Astrocyte (in vitro differentiated cells and primary cell): ENCODE measurements at places on chromosomes 2 and 18. TPM values are rescaled to one million over a fixed set of nuclear protein-coding genes. Genes with fewer than 3 reads are reported as not detected.

DNA sequence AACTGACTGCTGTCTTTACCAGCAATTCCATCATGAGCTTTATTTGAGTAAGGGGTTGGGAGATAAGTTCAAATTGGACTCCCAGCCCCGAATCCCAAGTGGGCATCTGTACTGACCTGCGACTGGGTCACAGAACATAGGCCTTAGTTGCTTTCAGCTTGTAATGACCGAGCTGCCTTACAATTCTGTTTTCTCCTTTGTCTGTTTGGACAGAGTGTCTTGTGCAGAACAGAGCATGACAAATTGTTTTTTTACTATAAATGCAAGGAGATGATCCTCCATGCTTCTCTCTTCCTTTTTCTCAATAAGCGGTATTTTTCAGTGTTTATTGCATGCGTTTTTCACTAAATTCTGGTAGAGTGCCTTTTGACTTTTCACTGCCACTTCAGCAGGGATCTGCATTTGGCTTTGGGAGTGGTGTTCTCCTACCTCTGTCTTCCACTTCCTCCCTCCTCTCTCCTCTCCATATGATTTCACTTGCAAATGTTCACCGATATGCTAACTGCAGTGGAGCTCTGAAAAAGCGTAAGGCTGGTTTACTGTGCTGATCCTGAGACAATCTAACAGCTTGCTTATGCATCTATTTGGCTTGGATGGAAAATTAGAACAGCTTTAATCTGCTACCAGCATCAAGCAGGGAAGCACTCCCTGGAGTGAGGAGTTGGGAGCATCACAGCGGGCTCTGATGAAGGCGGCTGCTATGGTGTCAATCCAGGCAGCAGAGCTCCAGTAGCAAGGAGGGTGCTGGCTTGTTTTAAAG lies 158.8 kb upstream of the SMIM21 start:
- H3K27me3 ChIP-seq, result peaks cover 6% of the 10 kb centered on the region
- DNase-seq, result no peak
- H3K36me3 ChIP-seq, result no peaks in the 10 kb centered on the region
- H3K27ac ChIP-seq, result no peak overlapping the region
- H3K4me3 ChIP-seq, result no peak overlapping the region
- H3K4me1 ChIP-seq, result peaks cover 9% of the 10 kb centered on the region

Gene MAP2
- total RNA-seq, result 11.8 and 15.9 TPM in 2 replicates

- H3K27ac ChIP-seq, result no peak overlapping the region
- no peaks in the 10 kb centered on the region for H3K36me3 ChIP-seq
- peak; percentile 54 for DNase-seq
- H3K4me3 ChIP-seq, result no peak overlapping the region
- no peaks in the 10 kb centered on the region for H3K27me3 ChIP-seq
Observed at GRCh38 chr2:36650031-36650829, 46.3 kb upstream of the VIT start.

- peaks cover 6% of the 10 kb centered on the region for H3K36me3 ChIP-seq
- H3K27me3 ChIP-seq, result no peaks in the 10 kb centered on the region
- H3K4me1 ChIP-seq, result peaks cover 11% of the 10 kb centered on the region
- H3K27ac ChIP-seq, result no peak overlapping the region
- no peak overlapping the region for H3K4me3 ChIP-seq
Observed at GRCh38 chr18:9608298-9608697, 6.1 kb downstream of the PPP4R1 start.

Gene SMAD7
- total RNA-seq, result 62.9 and 76.2 TPM in 2 replicates

Gene RTP5
- total RNA-seq, result not detected in 2 replicates

Gene CGREF1
- total RNA-seq, result 1.8 and 3.0 TPM in 2 replicates

DNA sequence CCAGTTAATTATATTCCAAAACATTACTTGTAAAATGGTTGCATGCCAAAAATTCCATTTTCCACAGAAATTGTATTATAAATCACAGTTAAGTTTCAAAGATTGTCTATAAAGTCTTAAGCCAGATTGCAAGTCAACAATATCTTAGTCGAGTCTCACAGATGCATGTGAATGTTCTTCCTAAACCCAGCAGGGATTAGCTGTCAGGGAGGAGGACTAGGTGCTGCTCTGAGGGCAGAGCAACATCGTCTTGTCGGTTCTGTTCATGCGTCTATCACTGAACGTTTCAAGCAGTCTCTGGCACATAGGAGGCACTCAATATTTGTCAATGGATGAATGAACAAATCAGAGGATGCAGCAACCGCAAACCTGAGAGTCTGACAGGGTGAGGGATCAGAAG lies 27.0 kb downstream of the EPB41L3 start:
- no peaks in the 10 kb centered on the region for H3K36me3 ChIP-seq
- H3K4me1 ChIP-seq, result peaks cover 10% of the 10 kb centered on the region
- H3K27me3 ChIP-seq, result no peaks in the 10 kb centered on the region
- no peak overlapping the region for H3K4me3 ChIP-seq
- no peak overlapping the region for H3K27ac ChIP-seq

DNA sequence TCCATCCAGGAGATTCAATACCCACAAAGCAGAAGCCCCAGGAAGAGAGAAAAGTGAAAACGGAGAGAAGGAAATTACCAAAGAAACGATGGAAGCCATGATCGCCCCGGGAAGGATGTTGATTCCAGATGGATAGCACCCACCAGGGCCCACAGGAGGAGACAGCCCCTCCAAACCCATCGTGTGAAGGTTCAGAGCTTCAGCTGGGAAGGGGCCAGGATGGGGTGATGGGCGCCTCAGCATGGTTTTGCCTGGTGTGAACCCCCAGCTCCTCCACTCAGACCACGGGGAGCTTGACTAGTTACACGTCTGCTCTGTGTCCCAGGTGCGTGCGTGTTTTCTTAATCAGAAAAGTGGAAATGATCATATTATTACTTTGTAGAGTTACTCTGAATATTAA lies 264.5 kb downstream of the EIPR1 start:
- H3K4me3 ChIP-seq, result no peak overlapping the region
- no peaks in the 10 kb centered on the region for H3K36me3 ChIP-seq
- H3K27me3 ChIP-seq, result no peaks in the 10 kb centered on the region
- H3K27ac ChIP-seq, result no peak overlapping the region
- no peaks in the 10 kb centered on the region for H3K4me1 ChIP-seq
- no peak for DNase-seq

Gene KCNG2
- 0.16 TPM in 1 of 2 replicates, not detected in the other for total RNA-seq

GRCh38 chr2:102069311-102069974 lies 73.1 kb upstream of the IL1R1 start:
- H3K4me3 ChIP-seq, result no peak overlapping the region
- no peaks in the 10 kb centered on the region for H3K27me3 ChIP-seq

DNA sequence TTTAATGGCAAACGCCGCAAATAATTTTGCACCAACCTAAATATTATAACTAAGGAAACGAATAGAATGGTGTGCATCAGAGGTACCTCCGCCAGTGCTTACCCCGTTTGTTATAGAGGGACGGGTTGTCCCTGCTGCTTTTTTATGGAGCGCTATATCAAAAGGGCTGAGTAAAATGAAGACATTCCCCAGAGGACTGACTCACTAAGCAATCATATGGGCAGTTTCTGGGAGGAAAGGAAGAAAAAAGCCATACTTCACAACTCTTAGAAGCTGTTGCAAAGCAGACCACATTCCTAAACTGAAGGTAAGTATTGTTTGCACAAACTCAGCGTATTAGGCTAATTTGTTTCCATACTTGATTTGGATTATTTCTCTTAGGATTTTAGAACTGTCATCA lies 12.9 kb downstream of the ID2 start:
- H3K4me3 ChIP-seq, result no peak overlapping the region
- no peaks in the 10 kb centered on the region for H3K36me3 ChIP-seq
- H3K27me3 ChIP-seq, result no peaks in the 10 kb centered on the region
- no peak overlapping the region for H3K27ac ChIP-seq
- H3K4me1 ChIP-seq, result no peaks in the 10 kb centered on the region

DNA sequence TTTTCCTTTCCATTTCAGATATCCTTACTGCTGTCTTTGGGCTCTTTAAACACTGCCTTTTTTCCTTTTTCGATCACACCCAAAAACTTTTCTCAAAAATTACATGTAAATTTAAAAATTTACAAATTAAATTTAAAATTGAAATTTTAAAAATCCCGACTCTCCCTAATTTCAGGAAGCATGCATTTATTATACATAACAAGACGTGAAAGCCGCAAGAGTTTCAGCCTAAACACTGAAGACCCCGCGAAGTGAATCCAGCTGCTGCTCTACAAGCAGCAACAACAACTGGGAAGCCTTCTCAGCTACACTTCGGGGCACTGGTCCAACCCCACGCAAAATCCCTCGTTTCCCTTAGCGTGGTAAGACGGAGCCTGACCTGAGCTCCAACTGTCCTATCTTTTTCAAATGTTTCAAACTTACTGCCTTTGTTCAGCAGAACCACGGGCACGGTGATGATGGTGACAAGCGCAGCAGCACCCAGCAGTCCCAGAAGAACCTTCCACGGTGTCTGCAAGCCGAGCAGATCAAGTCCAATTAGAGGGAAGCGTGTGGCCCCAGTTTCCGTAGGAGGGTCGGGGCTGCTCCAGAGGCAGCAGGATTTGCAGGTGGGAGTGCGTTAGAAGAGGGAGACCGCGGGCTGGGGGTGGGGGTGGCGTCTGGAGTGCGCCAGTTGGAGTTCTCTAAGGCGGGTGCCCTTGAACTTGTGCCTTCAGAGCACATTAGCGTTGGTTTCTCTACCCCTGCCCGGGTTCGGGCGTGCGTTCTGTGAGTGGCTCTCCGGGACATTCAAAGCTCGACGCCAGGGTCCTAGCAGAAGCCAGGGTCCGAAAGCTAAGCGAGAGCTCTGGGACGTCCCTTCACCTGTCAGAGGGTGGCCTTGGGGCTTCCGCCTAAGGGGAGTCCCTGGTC lies 783 bp downstream of the DPP4 start:
- H3K27ac ChIP-seq, result no peak overlapping the region
- H3K27me3 ChIP-seq, result no peaks in the 10 kb centered on the region
- no peaks in the 10 kb centered on the region for H3K36me3 ChIP-seq
- no peak for DNase-seq
- peak overlapping the region; percentile 56 for H3K4me3 ChIP-seq

DNA sequence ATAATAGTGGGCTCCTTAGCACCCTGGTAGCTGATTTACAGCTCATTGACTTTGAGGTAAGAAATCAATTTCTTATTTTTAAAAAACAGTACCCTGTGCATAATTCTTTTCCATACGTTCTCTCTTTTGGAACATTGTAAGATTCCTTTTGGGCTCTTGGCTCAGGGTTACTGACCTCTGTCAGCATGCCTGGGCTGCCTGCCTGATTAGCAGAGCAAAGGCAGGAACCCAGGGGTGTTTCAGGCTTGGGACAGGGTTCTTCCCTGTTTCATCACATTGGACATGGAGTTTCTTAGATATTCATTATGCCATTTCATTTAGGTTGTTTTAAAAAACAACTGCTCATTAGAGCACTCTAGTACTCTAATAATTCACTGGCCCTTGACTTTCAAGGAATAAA lies 73.8 kb upstream of the ITM2C start:
- no peak overlapping the region for H3K27ac ChIP-seq
- peaks cover 33% of the 10 kb centered on the region for H3K36me3 ChIP-seq
- no peak for DNase-seq
- H3K4me1 ChIP-seq, result peaks cover 26% of the 10 kb centered on the region
- no peaks in the 10 kb centered on the region for H3K27me3 ChIP-seq
- no peak overlapping the region for H3K4me3 ChIP-seq

GRCh38 chr18:56509656-56510055 lies 128.7 kb downstream of the TXNL1 start:
- no peaks in the 10 kb centered on the region for H3K36me3 ChIP-seq
- H3K4me3 ChIP-seq, result no peak overlapping the region
- no peaks in the 10 kb centered on the region for H3K27me3 ChIP-seq
- no peaks in the 10 kb centered on the region for H3K4me1 ChIP-seq
- no peak overlapping the region for H3K27ac ChIP-seq
- DNase-seq, result peak; percentile 77

Gene AKAIN1
- total RNA-seq, result not detected in 2 replicates

- no peak overlapping the region for H3K4me3 ChIP-seq
- H3K27ac ChIP-seq, result no peak overlapping the region
- peaks cover 6% of the 10 kb centered on the region for H3K4me1 ChIP-seq
- no peaks in the 10 kb centered on the region for H3K36me3 ChIP-seq
Observed at GRCh38 chr2:236857781-236858180, 227.9 kb upstream of the COPS8 start.

GRCh38 chr2:5290900-5291546 lies 401.2 kb upstream of the SOX11 start:
- DNase-seq, result no peak
- no peaks in the 10 kb centered on the region for H3K4me1 ChIP-seq
- no peaks in the 10 kb centered on the region for H3K36me3 ChIP-seq
- no peaks in the 10 kb centered on the region for H3K27me3 ChIP-seq
- no peak overlapping the region for H3K27ac ChIP-seq

Gene LMAN2L
- total RNA-seq, result 19.8 and 19.9 TPM in 2 replicates

- H3K27me3 ChIP-seq, result no peaks in the 10 kb centered on the region
- H3K27ac ChIP-seq, result peak overlapping the region; percentile 98
- H3K4me1 ChIP-seq, result peaks cover 61% of the 10 kb centered on the region
- no peaks in the 10 kb centered on the region for H3K36me3 ChIP-seq
- DNase-seq, result peak; percentile 98
Observed at GRCh38 chr2:75606761-75607399, 39.7 kb upstream of the MRPL19 start.

Gene CDCA7
- total RNA-seq, result 4.6 and 5.3 TPM in 2 replicates

- peak; percentile 27 for DNase-seq
- no peak overlapping the region for H3K27ac ChIP-seq
- H3K4me1 ChIP-seq, result no peaks in the 10 kb centered on the region
Observed at GRCh38 chr2:36729067-36729466, 32.6 kb downstream of the VIT start.

DNA sequence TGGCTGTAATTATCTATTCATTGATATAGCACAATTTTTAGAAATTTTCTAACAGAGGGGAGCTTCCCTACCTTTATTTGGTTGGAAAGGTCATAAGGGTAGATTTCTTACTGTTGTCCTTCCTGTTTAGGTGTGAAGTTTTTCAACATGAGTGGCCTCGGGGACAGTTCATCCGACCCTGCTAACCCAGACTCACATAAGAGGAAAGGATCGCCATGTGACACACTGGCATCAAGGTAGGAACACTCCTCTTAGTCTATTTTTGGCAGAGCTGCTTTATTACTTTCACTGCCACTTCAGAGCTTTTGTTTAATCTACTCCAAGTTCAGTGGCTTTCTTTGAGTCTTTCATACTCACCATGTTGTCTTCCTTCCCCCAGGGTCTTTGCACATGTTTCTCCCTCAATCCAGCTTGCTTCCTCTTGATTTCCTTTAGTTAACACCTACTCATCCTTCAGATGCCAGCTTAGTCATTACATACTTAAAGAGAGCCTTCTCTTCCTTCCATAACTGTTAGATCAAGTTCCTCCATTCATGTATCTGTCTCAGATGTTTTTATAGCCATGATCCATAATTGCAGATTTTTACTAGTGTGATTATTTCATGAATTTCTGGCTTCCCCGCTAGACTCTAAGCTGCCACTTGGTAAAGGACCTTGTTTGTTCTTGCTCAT lies 134.5 kb downstream of the PTRHD1 start:
- no peak overlapping the region for H3K4me3 ChIP-seq
- no peaks in the 10 kb centered on the region for H3K27me3 ChIP-seq
- no peaks in the 10 kb centered on the region for H3K4me1 ChIP-seq
- no peak overlapping the region for H3K27ac ChIP-seq
- DNase-seq, result no peak
- H3K36me3 ChIP-seq, result no peaks in the 10 kb centered on the region
